ENCODE measurements at places on chromosomes 4 and X. TPM values are rescaled to one million over a fixed set of nuclear protein-coding genes. Genes with fewer than 3 reads are reported as not detected.

The CCDC160 gene
- total RNA-seq = not detected

- DNase-seq = no peak
Measured at GRCh38 chr4:99624141-99624719, 33.4 kb downstream of the C4orf54 start.

- DNase-seq = no peak
Measured at GRCh38 chr4:112954286-112954685, 95.2 kb upstream of the ANK2 start.

GRCh38 chr4:14867847-14868246, 134.4 kb upstream of the CPEB2 start:
- no peak for DNase-seq

DNA sequence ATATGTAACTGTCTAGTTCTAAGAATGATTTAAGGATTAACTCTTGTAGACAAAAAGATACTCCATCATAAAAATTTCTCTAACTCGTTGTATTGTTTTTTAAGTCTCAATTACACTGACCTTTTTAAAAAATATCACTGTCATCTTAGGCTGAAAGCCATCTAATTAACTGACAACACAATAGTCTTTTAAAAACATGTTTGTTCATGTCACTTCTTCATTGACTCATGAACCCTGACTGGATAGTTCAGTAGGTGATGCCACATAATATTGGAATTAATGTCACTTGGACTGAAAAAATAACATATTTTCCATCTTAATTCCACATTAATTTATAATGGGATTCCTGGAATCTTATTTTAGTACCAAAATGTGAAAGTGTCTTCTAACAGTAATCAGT, 179.3 kb downstream of the ADGRL3 start:
- no peak for DNase-seq

The PPID gene
- 23.7 TPM for total RNA-seq

The SERTM2 gene
- not detected for total RNA-seq

- no peak for DNase-seq
Measured at GRCh38 chr4:80069837-80070731, 2.9 kb downstream of the ANTXR2 start.

- peak; percentile 55 for DNase-seq
Measured at GRCh38 chrX:19745077-19745476, 142.3 kb downstream of the SH3KBP1 start.

- DNase-seq = no peak
Measured at GRCh38 chr4:61934198-61934597, 734.1 kb downstream of the ADGRL3 start.

The SPANXB1 gene
- not detected for total RNA-seq

DNA sequence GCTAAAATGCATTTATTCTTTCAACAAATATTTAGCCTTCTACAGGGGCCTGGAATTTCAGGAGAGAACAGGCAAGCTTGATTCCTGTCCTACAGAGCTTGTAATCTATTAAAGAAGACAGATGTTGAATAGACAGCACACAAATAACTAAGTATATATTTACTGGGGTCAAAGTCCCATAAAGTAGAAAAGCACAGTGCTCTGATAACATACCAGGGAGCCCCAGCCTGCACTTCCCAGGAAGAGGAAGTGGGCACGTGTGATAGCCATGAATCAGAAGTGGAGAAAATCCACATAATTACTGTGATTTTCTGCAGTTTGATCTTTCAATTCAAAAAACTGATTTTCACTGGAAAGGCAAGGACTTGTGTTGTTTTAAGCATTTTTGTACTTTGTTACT, 129.1 kb downstream of the EGF start:
- DNase-seq = no peak

DNA sequence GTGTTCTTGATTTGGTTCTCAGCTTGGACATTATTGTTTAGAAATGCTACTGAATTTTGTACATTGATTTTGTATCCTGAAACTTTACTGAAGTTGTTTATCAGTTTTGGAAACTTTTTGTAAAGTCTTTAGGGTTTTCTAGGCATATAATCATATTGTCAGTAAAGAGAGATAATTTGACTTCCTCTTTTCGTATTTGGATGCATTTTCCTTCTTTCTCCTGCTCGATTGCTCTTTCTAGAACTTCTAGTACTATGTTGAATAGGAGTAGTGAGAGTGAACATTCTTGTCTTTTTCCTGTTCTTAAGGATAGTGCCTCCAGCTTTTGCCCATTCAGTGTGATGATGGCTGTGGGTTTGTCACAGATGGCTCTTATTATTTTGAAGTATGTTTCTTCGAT, 24.1 kb downstream of the TMPRSS11A start:
- no peak for DNase-seq

GRCh38 chr4:150395872-150396271, 186.1 kb upstream of the MAB21L2 start:
- no peak for DNase-seq

DNA sequence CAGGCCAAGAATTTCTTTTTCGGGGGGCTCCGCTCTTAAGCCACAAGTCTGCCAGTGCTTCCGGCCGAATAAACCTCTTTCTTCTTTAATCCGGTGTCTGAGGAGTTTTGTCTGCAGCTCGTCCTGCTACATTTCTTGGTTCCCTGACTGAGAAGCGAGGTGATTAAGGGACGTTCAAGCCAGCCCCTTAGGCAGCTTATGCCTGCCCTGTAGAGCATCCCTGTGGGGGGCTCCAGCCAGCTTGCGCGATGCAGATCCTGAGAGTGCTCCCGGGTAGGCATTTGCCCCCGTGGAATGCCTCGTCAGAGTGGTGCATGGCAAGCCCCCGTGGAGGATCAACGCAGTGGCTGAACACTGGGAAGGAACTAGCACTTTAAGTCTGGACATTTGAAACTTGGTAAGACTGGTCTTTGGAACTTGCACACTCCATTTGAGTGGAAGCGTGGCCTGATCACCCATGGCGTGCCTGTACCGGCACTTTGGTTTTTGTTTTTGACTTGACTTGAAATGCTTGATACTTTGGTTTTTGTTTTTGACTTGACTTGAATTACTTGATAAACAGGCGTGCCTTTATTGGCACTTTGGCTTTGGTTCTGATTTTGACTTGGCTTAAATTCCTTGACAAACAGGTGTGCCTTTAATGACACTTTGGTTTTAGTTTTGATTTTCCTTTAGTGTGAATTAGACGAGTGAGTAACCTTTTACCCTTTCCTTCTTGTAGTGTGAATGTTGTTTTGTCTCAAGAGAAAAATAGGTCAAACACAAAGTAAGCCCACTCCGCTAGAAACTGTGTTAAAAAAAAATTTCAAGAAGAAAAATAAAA, 6.1 kb downstream of the ACOX3 start:
- DNase-seq = no peak

The CTAG1B gene
- total RNA-seq = not detected

GRCh38 chrX:79366873-79367749, at the start of gene ITM2A:
Gene ITM2A, minus strand, starts transcription at chrX:79367334. Its CDS starts 119 bp downstream, at chrX:79367215.
- DNase-seq = peak; percentile 62

The KLHL4 gene
- not detected for total RNA-seq

DNA sequence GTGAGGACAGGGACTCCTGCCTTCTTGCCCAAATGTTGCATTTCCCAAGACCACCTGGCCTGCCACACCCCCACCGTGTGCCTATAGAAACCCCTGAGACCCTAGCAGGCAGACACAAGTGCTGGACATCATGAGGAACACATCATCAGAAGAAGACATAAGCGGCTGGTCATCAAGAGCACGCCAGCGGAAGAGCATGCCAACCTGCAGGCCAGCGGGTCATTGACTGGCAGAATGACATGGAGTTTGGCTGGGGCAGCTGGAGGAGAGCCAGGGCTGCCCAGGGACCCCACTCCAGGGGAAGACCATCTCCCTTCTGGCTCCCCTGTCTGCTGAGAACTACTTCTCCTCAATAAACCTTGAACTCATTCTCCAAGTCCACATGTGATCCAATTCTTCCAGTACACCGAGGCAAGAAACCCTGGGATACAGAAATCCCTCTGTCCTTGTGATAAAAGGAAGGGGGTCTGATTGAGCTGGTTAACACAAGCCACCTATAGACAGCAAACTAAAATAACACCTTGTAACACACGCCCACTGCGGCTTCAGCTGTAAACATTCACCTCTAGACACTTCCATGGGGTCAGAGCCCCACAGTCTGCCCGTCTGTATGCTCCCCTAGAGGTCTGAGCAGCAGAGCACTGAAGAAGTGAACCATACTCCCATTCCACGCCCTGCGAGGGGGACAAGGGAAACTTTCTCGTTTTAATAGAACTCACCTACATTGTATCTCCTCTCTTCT, 164.8 kb upstream of the EMCN start:
- DNase-seq = no peak

The SPANXN4 gene
- total RNA-seq = not detected

- DNase-seq = no peak
Measured at GRCh38 chr4:19971829-19972228, 279.9 kb upstream of the SLIT2 start.

The USP27X gene
- total RNA-seq = 5.3 TPM

GRCh38 chr4:84615355-84615754, 32.4 kb downstream of the CDS1 start:
- no peak for DNase-seq
